ENCODE measurements at places on chromosomes 5 and 9.

- peak overlapping the region; percentile 45 for H3K4me3 ChIP-seq
- H3K36me3 ChIP-seq = no peaks in the 10 kb centered on the region
- no peak overlapping the region for H3K27ac ChIP-seq
- H3K27me3 ChIP-seq = peaks cover 13% of the 10 kb centered on the region
- DNase-seq = no peak
Observed at GRCh38 chr9:113464286-113464660, 746 bp downstream of the RGS3 start.

GRCh38 chr9:130421802-130422276 lies 22.9 kb upstream of the ASS1 start:
- peak; percentile 84 for DNase-seq
- peak overlapping the region; percentile 60 for H3K27ac ChIP-seq
- no peaks in the 10 kb centered on the region for H3K36me3 ChIP-seq
- H3K27me3 ChIP-seq = peaks cover 10% of the 10 kb centered on the region
- H3K4me1 ChIP-seq = peaks cover 32% of the 10 kb centered on the region

DNA sequence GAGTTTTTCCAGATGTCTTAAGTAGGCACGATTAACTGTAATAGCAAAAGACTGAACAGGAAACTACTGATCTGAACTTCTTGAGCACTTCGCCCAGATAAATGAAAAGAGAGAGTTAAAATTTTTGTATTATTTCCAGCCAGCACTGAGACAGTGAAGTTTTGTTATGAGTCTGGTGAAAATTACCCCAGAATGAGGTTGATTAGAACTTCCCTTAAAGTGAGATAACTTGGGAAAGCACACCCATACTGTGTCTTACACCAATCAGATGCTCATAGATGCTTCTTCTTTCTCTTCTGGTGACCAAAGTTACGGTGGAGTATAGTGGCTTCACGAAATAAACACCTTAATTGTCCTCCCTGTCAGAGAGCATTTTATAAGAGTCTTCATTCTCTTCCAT lies 131.8 kb upstream of the SLC12A2 start:
- H3K4me3 ChIP-seq = no peak overlapping the region
- no peaks in the 10 kb centered on the region for H3K27me3 ChIP-seq
- H3K4me1 ChIP-seq = peaks cover 2% of the 10 kb centered on the region
- H3K36me3 ChIP-seq = no peaks in the 10 kb centered on the region

- DNase-seq = no peak
- H3K27ac ChIP-seq = no peak overlapping the region
- peaks cover 44% of the 10 kb centered on the region for H3K4me1 ChIP-seq
- H3K36me3 ChIP-seq = peaks cover 2% of the 10 kb centered on the region
- no peak overlapping the region for H3K4me3 ChIP-seq
Observed at GRCh38 chr5:180348336-180348735, 4.8 kb downstream of the GFPT2 start.

GRCh38 chr5:172370648-172371545 lies 83.4 kb downstream of the SH3PXD2B start:
- DNase-seq = no peak
- no peak overlapping the region for H3K27ac ChIP-seq
- H3K4me3 ChIP-seq = no peak overlapping the region
- H3K4me1 ChIP-seq = no peaks in the 10 kb centered on the region
